ENCODE measurements at places on chromosomes 4 and X.
A peak's percentile ranks its signal among the peaks of the same experiment; 100 is the strongest.

DNA sequence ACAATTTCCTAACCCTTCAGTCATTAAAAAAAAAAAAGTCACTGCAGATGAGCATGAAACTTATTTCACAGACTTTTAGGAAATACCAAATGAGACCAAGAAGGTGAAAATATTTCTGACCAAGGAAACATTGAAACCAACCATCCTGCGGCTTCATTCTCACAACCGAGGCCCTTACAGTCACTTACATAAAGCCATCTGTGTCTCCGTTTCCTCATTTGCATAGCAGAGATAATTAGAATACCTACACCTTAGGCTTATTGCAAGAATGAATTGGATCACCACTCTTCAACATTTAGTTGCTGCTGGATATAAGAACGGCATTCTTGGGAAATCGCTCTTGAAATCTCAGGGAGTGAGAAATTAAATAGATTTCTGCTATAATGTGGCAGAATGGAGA, 356.2 kb downstream of the HS3ST1 start:
- DNase-seq = no peak

- no peak for DNase-seq
Observed at GRCh38 chrX:6448003-6448402, 86.9 kb downstream of the VCX3A start.

- DNase-seq = peak; percentile 2
Observed at GRCh38 chr4:72567821-72568675, 973 bp downstream of the ADAMTS3 start.

DNA sequence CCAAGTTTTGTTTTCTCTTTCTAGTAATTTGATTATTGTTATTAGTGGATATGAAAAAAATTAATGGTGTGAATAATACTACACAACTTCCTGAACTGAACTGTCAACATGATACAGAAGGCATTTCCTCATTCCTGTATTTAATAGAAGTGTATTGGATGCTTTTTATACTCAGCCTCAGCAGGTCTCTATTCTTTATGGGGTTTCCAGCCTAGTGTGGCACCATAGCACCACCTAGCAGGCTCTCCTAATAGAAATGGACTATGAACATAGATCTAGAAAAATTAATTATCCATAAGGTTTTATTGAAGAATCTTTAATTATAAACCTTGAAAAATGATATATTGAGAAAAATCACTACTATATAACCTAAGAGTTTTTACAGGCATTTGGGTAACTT, 52.4 kb downstream of the GLRB start:
- no peak for DNase-seq

GRCh38 chr4:108240366-108240765, 71.6 kb upstream of the LEF1 start:
- DNase-seq = no peak

GRCh38 chr4:168695288-168695687, 198.4 kb downstream of the PALLD start:
- no peak for DNase-seq

DNA sequence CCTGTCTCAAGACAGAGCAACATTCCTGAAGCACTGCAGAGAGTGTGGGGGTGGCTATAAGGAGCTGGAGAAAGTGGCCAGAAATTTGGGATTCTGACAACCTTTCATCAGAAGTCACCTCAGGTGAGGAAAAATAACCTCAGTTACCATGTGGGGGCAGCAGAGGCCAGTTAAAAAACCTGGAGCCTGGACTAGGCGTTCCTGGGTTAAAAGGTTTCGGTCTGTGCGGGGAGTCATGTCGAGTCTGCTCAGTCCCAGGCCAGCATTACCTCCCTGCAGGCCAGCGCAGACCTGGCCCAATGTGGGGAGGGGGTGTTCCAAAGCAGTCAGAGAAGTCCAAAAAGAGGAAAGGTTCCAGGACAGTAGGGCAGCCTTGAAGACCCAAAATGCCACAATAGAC, 10.9 kb upstream of the NALF2 start:
- no peak for DNase-seq

DNA sequence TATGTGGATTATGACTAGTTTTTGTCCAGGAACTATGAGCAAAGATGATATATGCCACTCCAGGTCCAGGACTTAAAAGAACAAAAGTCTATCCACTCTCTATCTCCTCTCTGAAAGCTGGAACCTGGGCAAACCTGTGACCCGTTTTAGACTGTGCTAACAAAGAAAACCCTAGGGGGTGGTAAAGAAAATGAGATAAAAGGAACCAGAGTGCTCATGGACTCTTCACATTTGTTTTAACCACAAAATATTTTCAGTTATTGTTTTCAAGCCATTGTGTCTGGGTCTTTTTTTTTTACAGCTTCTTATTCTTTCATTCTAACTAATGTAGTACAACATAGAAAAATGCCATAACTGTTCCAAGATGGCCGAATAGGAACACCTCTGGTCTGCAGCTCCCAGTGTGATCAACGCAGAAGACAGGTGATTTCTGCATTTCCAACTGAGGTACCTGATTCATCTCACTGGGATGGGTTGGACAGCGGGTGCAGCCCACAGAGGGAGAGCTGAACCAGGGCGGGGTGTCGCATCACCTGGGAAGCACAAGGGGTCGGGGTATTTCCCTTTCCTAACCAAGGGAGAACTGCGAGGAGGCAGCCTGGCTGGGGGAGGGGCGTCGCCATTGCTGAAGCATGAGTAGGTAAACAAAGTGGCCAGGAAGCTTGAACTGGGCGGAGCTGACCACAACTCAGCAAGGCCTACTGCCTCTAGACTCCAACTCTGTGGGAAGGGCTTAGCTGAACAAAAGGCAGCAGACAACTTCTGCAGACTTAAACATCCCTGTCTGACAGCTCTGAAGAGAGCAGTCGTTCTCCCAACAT, 45.1 kb downstream of the CHM start:
- no peak for DNase-seq

GRCh38 chr4:189117426-189117825, 823.2 kb upstream of the FRG1 start:
- no peak for DNase-seq

GRCh38 chrX:21398426-21398825, 24.2 kb downstream of the CNKSR2 start:
- no peak for DNase-seq

DNA sequence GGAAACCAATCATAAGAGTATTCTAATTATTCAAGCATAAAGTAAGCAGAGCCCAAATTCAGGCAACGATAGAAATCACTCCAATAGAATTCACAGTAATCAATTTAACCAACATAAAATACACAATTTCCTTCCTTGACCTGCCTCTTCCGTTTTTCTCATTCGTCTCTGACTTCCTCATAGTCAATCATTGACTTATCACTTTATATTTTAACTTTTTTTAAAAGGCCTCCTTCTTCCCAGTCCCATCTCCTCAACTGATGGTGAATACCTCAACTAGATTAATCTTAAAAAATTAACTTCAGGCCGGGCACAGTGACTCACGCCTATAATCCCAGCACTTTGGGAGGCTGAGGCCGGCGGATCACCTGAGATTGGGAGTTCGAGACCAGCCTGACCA, 13.3 kb downstream of the CNOT6L start:
- no peak for DNase-seq

DNA sequence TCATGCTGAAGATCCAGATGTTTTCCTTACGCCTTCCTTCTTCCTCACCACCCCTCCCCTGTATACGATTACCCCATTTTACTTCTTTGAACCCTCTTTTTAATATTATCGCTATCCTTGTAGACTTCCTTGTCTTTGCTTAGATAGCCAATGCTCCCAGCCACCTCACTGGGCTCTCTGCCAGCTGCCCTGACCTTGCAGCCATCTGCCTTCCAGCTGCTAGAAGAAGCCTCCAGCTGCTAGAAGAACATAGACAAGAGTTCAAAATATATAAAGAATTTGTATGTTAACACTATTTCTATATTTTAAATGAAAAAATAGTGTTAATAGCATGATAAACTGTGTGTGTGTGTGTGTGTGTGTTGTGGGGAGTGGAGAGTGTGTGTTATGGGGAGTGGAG, 374.7 kb downstream of the ANKRD50 start:
- DNase-seq = no peak

GRCh38 chrX:107712231-107713202, 63.1 kb downstream of the TSC22D3 start:
- DNase-seq = no peak

DNA sequence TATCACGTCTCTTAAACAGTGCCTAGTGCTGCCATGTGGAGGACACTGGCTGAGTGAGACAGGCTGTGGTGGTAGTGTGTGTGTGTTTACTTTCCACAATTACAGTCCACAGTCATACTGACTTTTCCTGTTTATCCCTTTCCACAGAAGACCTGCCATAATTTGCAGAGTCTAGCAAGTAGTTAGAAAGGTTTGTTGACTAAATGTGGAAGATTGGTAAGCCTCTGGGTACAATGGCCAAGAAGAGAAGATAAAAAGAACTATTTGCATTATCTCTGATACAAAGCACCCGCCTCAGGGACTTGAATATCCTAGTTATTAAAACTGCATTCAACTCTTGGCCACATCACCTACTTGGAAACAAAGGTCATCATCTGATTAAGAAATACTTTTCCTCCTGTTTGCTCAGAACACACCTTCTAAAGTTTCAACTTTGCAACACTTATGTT, 89.1 kb downstream of the FAM13A start:
- no peak for DNase-seq

- DNase-seq = no peak
Observed at GRCh38 chr4:113052379-113052951, 3.0 kb downstream of the ANK2 start.

DNA sequence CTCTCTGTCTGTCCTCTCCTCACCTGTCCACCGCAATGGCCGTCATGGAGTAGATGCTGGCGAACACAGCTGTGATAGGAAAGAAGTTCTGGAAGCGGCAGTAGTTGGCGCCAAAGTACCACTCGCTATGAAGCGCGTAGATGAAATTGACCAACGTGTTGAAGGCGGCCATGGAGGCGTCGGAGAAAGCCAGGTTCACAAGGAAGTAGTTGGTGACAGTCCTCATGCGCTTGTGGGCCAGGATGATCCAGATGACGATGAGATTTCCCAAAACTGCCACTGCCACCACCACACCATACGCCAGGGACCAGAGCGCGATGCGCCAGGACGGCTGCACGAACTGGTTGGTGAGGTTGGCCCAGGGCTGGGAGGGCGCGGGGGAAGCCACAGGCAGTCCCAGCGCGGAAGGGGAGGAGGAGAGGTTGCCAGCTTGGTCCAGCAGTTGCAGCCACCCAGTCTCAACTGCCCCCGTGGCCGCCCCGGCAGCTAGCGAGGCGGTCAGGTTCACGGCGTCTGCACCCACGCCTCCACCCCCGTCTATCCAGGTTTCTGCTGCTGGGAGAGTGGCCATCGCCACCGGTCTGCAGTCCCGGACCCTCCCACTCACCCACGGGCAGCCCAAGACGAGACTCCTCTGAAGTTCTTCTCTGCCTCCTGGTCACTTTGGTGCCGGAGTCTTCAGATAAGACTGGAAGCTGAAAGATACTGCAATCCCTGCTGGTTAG, 518 bp downstream of the TACR3 start:
- DNase-seq = no peak

DNA sequence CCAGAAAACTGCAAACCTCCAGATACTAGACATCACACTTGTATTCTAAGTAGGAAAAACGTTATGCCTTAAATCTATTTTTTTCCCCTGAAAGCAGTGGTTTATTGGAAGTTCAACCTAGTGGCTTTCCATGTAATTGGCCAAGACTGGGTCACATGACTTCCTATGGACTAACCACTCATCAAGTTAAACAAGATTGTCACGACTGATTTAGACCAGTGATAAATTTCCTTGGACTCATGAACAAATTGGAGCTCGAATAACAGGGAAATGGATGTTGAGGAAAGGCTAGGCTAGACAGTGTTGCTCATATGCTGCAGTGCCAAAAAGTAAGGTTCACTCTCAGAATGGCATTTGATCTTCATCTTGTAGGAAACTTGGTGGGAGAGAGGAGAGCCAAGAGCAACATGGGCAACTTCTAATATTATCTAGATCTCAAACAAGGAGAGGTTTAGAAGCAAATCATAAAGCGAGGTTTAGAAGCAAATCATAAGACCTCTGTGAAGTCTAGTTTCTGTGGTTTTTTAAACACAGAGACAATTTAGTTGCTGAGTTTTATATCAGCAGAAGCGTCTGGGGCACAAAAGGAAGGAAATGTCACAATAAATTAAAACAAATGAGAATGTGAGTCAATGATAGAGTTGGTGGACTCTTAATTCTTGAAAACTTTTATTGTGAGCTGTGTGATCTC, 165.6 kb upstream of the BOD1L1 start:
- no peak for DNase-seq

DNA sequence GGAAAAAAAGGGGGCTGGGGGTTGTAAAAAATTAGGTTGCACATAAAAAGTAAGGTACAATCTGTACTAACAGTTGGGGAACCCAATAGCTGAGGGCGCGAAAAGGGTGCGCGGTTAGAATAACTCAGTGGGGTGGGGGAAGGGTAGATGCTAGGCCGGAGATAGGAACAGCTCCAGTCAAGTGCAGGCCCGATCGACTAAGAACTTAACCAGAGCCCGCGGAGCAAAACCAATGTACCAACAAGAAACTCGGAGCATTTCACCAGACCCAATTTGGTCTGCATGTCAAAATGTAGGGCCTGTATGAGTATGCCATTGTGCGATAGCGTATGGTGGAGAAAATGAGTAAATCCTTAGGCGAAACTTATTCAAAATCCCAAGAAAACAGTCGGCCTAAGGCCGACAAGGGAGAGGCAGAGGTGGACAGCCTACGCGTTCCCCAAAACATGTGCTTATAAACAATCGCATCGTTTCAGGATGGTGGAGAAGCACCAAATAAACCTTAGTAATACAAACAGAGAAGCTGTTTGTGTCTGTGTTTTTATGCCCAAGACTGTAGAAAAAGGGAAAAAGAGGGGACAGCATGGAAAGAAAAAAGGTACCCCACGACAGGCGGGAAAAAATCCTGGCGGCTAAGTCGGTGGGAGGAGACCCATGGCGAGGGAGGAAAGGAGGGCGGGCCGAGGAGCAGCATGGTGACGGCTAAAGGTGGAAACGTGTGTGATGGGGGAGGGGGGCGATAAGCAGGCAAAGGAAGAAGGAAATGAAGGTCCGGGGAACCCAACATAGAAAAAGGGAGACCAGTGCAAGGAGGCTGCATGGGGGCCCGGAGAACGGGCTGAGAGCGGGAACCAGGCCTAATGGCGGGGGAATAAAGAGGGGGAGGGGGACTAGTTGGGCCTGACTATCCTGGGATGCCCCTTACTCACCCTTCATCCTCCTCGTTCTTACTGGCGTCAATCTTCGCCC, 990 bp downstream of the HNRNPD start:
- peak; percentile 61 for DNase-seq

- DNase-seq = peak; percentile 83
Observed at GRCh38 chrX:154490414-154491083, at the start of gene SLC10A3. SLC10A3 (minus strand) TSS chrX:154490629; CDS start chrX:154488940, 1,689 bp downstream.

GRCh38 chrX:136839196-136839595, 41.3 kb downstream of the RBMX start:
- no peak for DNase-seq

DNA sequence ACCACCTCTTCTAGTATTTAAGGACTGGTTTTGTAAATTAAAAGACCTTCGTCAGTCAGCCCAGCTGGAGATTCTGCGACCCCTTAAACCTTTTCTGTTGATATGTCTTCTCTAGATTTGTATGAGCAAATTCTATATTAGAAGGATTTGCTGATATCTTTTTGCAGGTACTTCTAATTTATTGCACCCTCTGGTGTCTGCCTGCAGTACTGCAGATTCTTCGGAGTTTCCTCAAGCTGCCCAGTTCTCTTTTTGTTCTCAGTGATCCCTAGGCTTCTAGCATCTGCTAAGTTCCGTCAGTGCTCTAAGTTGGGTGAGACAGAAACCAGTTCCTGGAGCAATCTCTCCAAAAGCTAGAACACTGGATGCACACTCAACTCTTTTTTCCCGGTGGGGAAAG, 545.2 kb downstream of the C4orf33 start:
- peak; percentile 8 for DNase-seq

GRCh38 chrX:101206471-101206870, 13.1 kb upstream of the DRP2 start:
- no peak for DNase-seq

- no peak for DNase-seq
Observed at GRCh38 chr4:59570860-59571476, 1629.2 kb upstream of the ADGRL3 start.
